Cortex of kidney (tissue), 1 donor: ENCODE measurements at places on chromosomes 16 and 17.

- no peak for DNase-seq
Measured at GRCh38 chr17:5467416-5467815, 1.4 kb downstream of the DHX33 start.

- no peak for DNase-seq
Measured at GRCh38 chr17:31389657-31390381, 1.7 kb upstream of the RAB11FIP4 start.

GRCh38 chr17:18856570-18856915, 1.4 kb upstream of the PRPSAP2 start:
- DNase-seq = no peak

DNA sequence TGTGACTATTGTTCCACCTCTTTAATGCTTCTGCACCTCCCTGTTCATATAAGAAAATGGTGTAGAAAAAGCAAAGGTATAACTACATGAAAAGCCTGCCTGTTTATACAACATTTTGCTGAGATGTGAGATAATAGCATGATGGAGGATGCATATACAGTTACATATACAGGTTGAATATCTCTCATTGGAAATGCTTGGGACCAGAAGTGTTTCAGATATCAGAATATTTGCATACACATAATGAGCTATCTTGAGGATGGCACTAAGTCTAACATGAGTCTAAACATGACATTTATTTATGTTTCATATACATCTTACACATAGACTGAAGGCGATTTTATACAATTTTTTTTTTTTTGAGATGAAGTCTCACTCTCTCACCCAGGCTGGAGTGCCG, 5.7 kb upstream of the WSB1 start:
- no peak for DNase-seq

- no peak for DNase-seq
Measured at GRCh38 chr16:23257682-23258081, 44.4 kb upstream of the SCNN1B start.

DNA sequence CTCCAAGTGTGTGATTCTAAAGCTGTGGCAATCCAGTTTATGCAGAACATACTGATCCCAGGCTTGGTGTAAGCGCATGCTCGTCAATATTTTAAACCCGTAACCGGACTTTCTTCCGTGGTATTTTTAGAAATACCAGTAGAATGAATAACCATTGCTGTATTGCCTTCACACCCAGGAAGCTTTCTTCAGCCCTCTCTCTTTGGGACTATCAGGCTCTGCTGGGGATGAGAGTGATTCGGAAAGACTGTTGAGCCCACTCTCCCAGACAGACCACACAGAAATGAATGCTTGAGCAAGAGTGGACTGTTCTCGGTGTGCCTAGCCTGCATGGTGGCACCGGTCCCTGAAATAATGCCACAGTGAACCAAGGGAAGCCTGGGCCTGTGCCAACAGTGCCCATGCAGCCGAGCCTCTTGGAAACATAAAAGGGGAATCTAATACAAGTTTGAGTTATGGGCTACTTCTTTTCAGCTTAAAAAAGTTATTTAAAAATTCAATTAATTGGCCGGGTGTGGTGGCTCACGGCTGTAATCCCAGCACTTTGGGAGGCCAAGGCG, 89.9 kb upstream of the ELAC2 start:
- no peak for DNase-seq
